ENCODE measurements at places on chromosomes 4 and X.

- DNase-seq: no peak
Observed at GRCh38 chr4:142582340-142582739, 263.8 kb downstream of the INPP4B start.

- no peak for DNase-seq
Observed at GRCh38 chrX:102975016-102975415, 37.9 kb downstream of the RAB40AL start.

DNA sequence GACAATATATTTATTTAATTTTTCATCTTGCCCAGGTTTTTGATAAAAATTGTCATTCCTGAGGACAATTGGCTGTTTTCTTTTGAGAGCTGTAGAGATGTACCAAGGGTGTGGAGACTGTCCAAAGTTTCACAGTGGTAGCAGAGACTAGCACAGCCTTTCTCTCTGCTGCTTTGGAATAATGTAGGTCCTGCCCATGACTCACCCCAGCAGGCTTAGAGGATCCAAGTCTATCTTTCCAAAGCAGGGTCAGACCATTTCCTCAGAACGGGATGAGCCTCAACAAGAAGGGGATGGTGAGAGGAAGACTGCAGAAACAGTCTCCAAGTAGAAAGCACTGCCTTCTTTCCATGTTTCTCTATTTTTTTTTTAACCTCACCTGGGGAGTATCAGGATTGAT, 131.5 kb upstream of the RPL34 start:
- no peak for DNase-seq

DNA sequence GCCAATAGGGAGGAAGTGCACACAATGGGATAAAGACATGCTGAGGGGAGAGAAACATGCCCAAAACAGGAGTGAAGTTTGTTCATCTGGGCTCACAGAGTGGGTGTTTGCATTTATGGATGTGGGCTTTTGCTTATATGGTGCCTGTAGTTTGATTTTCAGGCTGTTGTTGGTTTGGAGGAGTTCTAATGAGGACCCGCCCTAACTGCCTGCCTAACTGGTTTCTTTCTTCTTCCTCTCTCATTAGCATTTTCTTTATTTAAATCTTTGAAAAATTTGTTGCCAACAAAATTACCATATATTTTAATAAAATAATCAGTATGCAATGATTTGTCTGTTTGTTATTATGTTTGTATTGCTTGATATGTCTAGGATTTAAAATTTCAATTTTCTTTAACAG, 1965.8 kb downstream of the C4orf33 start:
- no peak for DNase-seq

DNA sequence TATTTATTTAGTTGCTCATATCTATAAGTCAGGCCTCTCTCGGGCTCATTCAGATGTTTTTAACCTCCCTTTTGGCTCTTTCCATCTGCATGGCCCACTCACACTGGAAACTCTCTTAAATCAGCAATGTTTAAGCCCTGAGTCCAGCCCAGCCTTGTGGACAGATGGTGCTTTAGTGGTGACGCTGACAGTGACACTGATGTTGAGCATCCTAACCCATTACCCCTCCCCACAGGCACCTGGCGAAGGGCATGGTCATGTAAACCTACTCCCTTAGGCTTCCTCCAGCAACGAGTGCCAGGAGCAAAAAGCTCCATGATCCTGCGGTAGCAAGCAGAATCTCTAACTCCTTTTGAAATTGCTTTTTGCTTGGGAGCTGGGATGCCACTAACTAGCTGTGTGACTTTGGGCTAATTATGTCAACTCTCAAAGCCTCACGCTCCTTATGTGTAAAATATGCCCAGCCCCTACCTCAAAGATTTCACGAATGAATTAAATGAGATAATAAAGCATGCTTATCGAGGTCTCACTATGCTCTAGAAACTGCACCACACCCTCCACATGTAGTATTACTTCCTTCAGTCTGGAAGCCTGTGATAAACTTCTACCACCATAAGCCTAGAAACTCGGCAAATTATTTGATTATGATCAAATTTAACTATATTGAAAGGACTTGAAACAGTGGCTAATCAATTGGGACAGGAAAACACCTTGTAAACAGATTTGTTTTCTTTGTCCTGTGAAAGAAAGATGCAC, 569.4 kb downstream of the BCOR start:
- DNase-seq: no peak

Measured in activated CD8-positive, alpha-beta memory T cell treated with anti-CD3 and anti-CD28 coated beads for 1 hour (primary cell).